H54 (cell line): ENCODE measurements at places on chromosomes 4 and X.

DNA sequence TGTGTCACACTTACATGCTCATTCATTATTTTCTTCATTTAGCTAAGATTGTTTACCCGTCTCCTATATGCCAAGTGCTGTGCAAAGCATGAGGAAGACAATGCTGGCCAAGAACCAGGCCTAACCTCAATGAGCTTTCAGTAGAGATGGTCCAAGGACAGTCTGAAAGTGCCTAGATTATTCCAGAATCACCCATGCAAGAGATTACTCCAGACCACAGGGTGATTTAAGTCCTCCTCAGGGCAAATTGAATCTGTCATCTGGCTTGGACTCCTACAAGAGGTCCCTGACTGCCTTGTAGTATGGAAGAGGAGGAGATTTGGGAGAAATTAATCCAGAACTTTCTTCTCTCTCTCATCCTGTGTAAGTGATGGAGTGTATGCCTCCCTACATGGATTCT, 99.4 kb upstream of the NDP start:
- DNase-seq, result no peak

GRCh38 chrX:39773150-39773549, 324.6 kb downstream of the BCOR start:
- DNase-seq, result no peak

GRCh38 chrX:16868920-16869319, 1.2 kb downstream of the RBBP7 start:
- no peak for DNase-seq

GRCh38 chr4:185145572-185145971, 2.5 kb downstream of the SLC25A4 start:
- no peak for DNase-seq

GRCh38 chr4:168711197-168712140, 214.6 kb downstream of the PALLD start:
- DNase-seq, result no peak

DNA sequence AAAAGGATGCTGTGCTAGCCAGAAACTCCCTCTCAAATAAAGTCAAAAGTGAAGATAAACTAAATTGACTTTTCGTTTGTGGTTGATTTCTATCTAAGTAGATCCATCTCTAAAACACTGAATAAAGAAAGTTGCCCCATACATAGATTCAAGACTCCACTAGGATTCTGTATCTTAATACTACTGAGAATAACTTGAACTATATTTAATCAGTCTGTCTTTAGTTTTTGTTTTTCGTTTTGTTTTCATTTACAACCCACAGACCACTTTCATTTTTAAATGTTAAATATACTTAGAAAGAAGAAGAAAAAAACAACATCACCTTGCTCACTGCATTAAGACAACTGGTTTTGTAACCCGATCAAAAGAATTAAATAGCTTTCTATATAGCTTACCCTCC, 655.0 kb downstream of the RPA4 start:
- no peak for DNase-seq

DNA sequence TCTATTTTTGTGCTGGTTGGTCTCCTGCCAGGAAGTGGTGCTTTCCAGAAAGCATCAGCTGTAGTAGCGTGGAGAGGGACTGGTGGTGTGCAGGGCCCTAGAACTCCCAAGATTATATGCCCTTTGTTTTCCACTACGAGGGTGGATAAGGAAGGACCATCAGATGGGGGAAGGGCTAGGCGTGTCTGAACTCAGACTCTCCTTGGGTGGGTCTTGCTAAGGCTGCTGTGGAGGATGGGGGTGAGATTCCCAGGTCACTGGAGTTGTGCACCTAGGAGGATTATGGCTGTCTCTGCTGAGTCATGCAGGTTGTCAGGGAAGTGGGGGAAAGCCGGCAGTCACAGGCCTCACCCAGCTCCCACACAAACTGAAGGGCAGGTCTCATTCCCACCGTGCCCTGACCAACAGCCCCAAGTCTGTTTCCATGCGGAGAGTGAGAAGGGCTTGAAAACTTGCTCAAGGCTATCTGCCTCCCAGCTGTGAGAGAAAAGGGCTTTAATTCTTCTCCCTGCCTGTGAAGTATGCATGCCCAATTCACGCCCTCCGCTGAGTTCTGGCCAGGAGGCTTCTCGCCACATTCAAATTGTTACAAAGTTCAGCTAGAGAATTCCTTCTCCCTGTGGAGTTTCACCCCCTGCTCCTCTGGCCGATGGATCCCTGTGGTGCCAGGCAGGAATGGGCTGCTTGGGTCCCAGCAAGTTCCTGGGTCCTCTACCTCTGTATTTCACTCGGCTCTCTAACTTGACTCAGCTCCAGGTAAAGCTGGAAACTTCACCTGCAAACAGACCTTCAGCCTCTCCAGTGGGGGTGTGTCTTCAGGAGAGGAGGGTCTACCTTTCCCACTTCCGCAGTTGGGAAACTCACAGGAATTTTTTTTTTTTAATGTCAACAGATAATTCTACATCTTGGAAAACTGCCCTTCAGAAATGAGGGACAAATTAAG, 7.7 kb upstream of the CSTF2 start:
- no peak for DNase-seq

DNA sequence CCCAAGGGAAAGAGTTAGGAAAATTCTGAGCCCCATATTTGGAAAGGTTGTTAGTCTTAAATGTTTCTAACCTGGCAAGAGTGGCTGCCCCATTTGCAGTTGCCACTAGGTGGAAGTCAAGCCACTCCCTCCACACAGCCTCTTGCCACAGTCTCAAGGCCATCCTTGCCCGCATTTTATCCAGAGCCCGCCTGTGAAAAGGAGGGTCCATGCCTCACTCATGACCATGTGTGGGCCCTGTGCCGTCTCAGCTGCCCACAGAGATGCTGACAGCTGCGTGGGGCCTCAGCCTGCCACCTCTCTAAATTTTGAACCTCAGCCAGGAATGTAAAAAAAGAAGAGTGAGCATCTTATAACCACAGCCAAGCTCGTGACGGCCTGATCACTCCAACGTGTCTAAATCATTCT, 201.5 kb upstream of the FAM241A start:
- no peak for DNase-seq

DNA sequence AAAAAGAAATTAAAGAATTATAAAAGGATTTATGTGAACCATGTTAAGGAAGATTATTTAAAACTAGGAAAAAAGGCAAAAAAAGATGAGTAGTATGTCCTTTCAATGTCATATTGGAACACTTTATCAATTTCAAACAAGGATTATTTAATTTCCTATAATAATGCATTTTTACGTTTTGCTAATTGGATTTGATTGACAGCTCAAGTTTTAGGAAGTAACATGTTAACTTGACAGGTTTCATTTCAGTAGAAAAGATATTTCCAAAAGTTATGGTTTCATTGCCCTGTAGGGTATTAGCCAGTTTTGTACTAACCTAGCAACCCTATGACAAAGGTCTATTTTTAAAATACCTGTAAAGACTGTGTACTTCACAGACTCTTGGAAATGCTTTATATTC, 379.6 kb upstream of the ZFP42 start:
- DNase-seq, result no peak

DNA sequence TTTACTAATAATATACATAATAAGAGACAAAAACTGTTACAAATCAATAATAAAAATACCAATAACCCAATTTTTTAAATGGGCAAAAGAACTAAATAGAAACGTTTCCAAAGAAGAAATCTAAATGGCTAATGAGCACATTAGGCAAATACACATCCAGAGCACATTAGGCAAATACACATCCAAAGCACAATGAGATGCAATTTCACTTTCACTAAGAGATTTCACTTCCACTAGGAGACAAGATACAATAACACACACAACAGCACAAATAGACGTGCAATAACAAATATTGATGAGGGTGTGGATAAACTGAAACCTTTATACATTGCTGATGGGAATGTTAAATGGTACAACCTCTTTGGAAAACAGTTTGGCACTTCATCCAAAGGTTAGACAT, 250.7 kb downstream of the ARAP2 start:
- no peak for DNase-seq

DNA sequence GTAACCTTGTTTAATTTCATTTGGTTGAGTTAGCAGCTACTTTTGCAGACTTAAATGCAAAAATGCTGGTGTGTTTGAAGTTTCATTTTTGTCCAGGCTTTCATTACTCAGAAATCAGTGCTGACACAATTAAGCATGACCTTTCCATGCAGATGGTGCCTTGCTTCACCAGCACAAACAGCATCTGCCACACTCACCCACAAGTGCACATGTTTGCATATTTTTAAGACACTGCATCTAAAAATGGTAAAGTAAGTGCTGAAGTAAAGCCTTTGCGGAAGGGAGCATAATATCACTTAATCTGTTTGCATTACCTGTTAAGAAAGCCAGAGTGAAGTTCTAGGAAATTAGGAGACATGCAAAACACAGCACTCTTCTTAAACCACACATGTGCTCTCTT, 7.3 kb upstream of the DAPP1 start:
- no peak for DNase-seq

GRCh38 chr4:19063662-19064061, 1042.1 kb upstream of the LCORL start:
- DNase-seq, result no peak

DNA sequence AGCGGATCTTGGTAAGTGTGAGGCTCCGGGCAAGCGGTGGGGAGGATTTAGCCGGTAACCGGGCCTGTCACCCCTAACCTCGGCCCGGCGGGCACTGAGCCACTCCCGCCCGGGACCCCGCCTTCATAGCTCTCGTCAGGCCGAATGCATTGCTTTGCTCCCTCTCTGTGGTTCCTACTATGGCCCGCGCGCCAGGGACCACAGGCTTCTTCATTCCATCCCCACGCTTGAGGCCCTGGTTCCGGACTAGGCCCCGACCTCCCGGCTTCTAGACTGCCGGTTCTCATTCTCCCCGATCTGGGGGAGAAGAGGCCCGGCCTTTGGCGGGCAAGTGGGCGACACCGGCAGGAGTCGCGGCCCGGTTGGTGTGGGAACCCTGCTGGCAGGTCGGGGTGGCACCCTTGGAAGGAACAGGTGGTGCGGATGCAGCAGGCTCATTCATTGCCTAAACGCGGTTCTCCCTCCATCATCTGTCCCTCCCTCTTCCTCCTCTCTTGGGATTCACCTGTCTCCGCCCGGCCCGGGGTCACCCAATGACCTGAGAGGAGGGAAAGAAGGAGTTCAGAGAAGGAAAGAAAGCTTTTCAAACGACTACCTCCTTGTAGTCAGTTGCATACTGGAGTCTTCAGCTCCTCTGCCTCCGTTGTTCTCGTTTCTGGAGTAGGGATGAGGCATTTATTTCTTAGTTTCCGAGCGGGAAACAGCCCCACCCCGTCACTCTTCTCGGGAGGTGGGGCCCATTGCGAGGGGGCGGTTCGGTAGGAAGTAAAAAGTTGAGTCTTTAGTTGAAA, at the start of gene NDUFC1:
Gene NDUFC1, minus strand, starts transcription at position 657 of the 791 bp plus-strand sequence. CDS start 6,679 bp downstream, outside the sequence.
- no peak for DNase-seq

DNA sequence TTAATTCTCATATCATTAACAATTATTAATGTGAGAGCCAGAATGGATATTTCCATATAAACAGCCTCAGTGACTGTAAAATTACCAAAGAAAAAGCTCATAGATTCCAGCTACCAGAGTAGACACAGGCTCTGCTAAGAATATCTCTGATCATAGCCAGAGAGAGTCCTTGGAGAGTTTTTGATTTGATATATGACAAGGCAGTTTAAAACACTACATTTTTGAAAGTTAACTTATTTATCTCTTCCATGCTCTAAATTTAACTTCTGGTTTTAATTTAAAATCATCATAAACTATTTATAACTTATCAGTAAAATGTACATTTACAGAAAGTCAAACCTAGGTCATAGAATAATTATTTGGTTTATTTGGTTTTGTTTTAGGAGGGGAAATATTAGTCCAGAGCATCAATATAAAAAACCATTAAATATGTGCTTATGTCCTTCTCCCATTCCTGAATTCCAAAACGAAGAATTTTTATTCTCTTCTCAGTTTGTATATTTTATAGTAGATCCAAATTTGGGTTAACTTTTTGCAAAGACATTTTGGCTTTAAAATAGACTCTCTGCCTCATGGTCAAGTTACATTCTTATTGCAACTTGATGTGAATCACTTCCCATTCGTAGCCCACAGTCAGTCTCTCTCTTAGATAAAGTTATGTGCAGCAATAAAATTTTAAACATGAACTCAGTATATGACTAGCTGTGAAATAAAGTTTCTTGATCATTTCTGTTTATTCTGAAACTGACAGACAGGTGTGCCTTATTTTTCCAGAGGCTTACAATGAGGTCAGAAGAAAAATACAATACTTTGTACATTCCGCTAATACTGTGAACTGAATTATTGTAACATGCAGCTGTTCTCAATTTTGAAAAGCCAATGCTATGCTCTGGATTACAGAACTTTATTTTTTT, 267.1 kb downstream of the PAPSS1 start:
- DNase-seq, result no peak

DNA sequence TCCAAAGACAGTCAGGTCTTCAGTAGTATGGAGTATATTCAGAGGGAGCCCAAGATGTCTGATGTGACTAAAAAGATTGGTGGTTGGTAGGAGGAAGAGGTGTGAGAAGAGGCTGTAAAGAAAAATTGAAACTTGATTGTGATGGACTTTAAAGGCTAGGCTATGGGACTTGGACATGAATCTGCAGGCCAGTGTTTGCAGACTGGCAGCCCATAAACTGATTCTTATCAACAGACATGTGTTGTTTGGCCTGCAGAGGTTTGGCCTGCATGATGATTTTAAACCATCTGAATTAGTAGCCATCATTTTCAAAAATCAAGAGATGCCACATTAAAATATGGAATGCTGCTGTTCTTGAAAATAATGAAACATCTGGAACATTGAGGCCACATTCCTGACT, 5.4 kb upstream of the AR start:
- DNase-seq, result no peak

DNA sequence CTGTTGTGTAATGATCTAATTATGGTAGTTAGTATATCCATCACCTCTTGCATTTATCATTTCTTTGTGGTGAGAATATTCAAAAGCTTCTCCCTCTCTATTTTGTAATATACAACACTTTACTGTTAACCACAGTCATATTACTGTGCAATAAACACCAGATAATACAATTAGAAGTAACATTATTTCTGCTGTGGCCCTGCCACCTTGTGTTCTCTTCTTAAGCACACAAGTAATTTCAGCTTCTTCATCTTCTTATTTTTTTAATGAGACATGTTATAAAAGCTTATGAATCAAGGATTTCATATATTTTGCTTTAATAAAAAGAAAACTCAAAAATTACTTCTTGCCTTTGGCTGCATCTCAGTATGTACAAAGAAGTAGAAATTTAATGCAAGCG, 675.2 kb upstream of the INTU start:
- no peak for DNase-seq

DNA sequence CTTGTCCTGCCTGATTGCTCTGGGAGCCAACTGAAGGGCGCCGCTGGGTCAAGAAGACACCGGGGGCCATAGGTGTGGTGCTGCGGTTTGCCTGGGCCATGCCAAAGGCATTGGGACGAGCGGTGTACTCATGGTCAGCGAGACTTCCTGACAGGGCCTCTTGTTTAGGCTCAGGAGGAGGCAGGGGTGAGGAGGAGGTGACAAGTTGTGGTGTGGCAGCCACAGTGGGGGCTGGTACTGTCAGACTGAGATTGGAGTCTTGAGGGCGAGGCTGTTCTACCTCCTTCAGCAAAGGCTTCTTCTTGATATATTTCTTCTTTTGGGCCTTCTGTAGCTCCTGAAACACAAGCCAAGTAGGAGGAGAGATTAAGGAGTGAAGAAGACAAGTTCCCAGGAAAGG, 104.1 kb downstream of the PHF8 start:
- DNase-seq, result no peak

GRCh38 chrX:76155786-76156185, 17.1 kb upstream of the PBDC1 start:
- DNase-seq, result no peak
